ENCODE measurements at places on chromosomes 3 and 15.

GRCh38 chr3:69016901-69017300, 3.4 kb upstream of the EOGT start:
- no peak for DNase-seq

DNA sequence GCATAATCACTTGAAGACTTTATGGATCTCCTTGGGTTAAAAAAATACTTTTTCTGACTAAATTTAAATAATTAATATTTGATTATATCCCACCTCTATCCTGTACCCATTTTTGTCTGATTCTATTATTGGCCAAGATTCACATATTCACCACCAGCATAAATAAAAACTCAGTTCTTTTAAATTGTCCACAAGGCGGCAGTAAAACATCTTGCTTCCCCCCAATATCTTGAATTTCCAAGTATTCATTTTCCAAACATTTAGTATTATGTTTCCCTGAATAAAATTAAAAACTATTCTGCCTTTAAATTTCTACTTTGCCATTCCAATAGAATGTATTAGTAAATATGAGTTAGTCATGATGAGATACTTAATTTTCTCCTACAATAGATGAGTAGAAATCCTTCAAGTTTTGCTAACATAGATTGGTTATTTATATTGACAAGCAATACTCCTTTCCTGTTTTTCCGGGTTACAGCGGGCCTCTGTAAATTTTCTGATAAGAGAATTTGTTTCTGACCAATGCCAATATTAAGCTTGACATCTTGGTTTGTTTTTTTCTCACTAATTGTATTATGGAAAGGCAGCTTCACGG, 218.7 kb upstream of the MDFIC2 start:
- peak; percentile 50 for DNase-seq

- no peak for DNase-seq
These were observed 89.5 kb downstream of the DHX30 start for GRCh38 chr3:47892286-47893040.

DNA sequence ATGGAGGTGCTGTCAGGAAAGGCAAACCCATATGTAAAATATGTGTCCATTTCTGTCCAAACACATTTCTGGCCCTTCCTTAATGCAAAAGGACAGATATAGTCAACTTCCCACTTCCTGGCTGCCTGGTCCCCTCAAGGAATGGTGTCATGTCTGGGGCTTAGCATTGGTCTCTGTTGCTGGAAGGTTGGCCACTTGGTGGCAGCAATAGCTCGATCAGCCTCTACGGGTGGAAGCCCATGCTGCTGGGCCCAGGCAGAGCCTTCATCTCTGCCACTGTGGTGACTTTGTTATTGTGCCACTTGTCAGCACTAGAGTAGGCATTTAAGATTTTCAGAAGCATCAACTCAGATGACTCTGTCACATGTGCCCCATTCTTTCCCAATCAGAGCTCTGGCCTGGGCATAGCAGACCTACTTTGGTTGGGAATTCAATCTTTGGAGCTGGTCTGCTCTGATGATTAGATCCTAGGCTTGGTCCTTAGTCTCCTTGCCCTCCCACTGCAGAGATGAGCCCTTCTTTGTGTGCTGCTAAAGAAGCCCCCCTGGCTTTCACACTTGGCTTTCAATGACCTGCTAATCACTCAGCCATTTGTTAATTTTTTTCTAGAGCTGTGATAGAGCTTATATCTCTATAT, 51.0 kb upstream of the SPSB4 start:
- peak; percentile 51 for DNase-seq

DNA sequence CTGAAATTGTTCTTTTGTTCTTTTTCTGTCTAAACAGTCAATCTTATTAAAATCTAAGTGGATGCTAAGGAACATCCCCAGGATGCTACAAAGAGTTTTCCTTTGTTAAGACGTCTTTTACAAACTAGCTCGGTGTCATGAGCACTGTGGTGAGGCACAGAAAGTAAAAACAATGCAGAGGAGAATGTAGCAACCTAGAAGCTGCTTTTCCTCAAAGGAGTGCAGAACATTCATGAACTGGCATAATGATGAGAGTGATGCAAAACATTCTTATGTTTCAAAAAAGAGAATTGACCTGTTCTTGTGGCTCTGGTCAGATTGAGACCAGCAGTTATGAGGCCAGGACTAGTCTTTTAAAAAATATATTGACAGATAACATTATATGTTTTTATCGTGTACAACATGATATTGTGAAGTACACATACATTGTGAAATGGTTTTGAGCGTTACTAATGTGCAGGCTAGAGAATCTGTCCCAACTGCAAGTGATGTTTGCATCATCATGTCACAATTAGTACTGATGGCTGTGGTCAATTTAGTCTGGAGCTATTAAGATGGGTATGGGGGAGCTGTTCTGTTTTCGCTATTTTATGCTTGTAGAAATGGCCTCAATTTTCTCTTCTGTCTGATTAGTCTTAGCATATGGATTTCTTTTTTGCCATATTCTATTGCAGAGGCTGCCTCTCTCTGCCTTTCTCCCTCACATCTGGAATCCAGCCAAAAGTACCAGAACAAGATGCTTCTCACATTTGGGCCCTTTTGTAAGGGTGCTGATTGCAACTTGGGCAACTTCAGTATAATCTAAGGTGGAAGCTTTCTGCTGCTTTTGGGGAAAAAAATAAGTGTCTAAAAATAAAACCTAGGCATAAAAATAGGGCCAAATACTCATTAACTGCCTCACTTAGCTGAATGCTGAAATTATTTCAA, 50.2 kb downstream of the HHLA2 start:
- peak; percentile 50 for DNase-seq

DNA sequence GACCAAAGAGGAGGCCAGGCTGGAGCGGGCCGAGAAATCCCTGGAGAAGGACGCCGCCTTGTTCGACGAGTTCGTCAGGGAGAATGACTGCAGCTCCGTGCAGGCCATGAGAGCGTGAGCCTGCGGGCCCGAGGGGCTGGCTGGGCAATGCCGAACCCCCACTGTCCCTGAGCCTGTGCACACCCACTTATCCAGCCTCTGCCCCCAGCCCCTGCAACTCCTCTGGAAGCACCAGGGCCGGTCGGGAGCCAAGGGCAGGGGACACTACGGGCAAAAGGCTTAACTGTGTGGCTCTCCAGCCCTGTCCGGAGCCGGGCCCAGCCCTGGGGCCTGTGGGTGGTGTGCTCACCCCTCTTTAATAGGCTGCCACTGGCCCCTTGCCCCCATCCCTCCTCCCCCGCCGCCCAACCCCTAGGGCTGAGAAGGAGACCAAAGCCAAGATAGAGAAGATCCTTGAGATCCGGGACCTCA, 24.0 kb downstream of the CFAP100 start:
- DNase-seq: no peak

- DNase-seq: no peak
These were observed 792.6 kb downstream of the NAALADL2 start for GRCh38 chr3:175651716-175652115.

- peak; percentile 78 for DNase-seq
These were observed 532.5 kb upstream of the KCNMB2 start for GRCh38 chr3:178003756-178004155.

DNA sequence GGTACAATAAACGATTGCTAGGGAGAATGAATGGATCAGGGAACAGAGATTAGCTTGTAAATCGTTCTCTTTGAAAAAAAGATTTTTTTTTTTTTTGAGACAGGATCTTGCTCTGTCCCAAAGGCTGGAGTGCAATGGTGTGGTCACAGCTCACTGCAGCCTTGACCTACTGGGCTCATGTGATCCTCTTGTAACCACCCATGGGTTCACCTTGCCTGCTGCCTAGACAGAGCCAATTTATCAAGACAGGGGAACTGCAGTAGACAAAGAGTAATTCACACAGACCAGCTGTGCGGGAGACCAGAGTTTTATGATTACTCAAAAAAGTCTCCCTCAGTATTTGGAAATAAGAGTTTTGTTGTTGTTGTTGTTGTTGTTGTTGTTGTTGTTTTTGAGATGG, 39.6 kb downstream of the METTL6 start:
- no peak for DNase-seq

- no peak for DNase-seq
These were observed 23.0 kb downstream of the NEK10 start for GRCh38 chr3:27345959-27346865.

GRCh38 chr3:162632672-162633071, 1136.1 kb downstream of the OTOL1 start:
- DNase-seq: no peak

DNA sequence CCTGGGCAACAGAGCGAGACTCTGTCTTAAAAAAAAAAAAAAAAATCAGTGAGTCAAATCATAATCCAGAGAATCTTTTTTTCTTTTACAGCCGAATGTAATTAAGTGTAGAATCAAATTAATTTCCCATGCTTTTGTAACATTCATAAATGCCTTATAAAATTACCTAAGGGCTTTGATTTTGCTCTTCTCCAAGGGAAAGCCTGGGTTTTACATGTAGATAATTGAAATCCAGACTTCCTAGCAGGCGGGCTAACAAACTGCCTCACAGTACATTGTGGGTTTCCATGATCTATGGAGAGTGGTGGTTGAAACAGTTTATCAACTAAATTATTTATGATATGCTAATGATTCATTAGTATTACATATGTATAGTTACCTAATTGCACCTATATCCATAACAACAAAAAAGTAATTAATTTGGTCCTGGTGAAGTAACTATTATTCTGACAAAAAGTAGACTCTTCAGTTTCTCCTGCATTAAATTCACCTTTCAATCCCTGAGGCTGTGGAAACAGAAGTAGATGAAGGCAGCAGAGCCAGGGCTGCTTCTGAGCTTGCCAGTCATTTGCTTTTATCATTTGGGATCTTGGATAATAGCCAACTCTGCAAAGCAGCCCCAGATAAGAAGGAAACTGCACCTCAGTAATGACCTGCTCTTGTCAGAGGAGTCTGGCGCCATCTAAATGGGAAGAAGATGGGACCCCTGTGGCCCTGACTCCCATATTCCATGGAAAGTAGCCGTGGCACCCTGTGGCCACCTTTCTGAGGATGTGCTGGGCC, 9.5 kb downstream of the CCR9 start:
- DNase-seq: no peak

GRCh38 chr3:108117241-108117775, 26.5 kb upstream of the CD47 start:
- peak; percentile 10 for DNase-seq

- no peak for DNase-seq
These were observed 17.5 kb upstream of the HACD2 start for GRCh38 chr3:123602325-123602724.

DNA sequence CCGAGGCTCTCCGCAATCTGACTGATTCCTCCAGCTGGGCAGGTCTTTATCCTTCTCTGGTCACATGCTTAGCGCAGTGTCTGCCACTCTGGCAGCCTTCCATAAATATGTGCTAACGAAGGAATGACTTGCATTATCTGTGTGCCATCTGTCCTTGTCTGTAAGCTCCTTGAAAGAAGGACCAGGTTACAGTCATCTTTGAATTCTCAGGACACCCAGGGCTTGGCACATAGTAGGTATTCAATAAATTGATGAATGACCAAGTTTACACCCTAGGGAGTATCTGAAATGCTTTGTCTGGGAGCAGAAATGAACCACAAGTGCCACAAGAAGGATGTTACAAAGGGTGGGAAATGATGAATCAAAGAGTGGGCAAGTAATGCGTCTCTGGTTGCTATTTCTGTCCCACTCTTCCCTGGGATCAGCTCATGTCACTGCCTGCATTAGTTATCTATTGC, 16.5 kb upstream of the FAM3D start:
- no peak for DNase-seq

- no peak for DNase-seq
These were observed 63.1 kb downstream of the MYH15 start for GRCh38 chr3:108447096-108447847.

GRCh38 chr15:31283043-31283442, 43.6 kb upstream of the KLF13 start:
- no peak for DNase-seq

DNA sequence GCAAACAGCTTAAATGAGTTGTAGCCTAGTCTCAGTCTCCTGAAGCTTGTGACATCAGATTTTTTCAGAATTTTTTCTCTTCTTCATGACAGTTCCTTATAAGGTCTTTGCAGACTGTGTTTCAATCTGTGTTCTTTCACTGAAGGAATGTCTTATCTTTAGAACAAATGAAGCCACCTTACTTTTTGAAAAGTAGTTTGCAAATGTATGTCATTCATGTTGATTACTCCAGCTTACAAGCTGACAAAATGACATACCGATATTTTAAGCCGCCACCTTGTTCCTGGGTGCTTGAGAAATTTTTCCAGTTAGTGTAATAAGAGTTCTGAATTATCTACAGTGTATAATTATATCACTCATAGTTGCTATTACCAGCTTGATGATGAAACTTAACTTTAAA, 57.0 kb downstream of the ASTE1 start:
- DNase-seq: no peak

- DNase-seq: no peak
These were observed 103.3 kb upstream of the SLC2A2 start for GRCh38 chr3:171129827-171130226.

Measured in AML-193 (cell line).